ENCODE measurements at places on chromosomes 6 and 20.

GRCh38 chr6:41547799-41548097, 1.6 kb downstream of the FOXP4 start:
- no peak for DNase-seq

GRCh38 chr6:3884007-3884745, 35.0 kb downstream of the FAM50B start:
- no peak for DNase-seq

DNA sequence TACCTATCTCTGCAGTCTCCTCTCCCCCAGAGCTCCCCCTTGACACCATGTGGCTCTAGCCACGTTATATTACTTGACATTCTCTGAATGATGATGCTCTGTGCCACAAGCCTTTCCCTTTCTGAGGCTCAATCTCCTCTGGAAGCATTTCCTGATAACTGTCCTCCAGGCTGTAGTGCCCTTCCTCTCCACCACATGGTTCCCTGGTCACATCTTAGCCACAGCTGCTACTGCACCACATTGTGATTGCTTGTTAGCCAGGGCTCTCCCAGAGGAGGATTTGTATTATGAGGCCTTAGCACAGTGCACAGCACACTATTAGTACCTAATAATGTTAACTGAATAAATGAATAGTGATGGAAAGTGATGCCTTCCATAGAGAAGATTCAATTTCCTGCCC, 63.9 kb upstream of the RCAN2 start:
- no peak for DNase-seq

- DNase-seq: no peak
Observed at GRCh38 chr20:47181056-47181862, 175.2 kb downstream of the ZMYND8 start.

DNA sequence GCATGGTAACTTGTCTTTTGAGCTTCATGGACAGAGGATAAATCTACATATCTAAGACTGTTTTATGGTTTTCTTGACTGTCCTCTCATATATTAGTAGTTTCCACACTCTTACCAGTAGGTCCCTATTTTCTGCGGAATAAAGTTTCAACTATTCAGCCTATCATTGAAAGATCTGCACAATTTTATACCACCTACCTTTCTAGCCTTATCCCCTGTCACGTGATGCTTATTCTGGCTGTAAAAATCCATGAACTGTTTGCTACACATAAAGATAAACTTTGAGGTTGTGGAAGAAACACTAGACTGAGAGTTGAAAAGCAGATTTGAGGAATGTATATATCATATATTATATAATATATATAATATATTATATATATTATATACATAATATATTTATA, 423.8 kb downstream of the TENT5A start:
- no peak for DNase-seq

GRCh38 chr6:9250852-9251251, 815.5 kb upstream of the SLC35B3 start:
- DNase-seq: peak; percentile 2

Measured in common myeloid progenitor, CD34-positive (primary cell).